Common myeloid progenitor, CD34-positive (primary cell): ENCODE measurements at places on chromosomes 2 and 18.
A peak's percentile ranks its signal among the peaks of the same experiment; 100 is the strongest.

- no peak for DNase-seq
These were observed 41.4 kb upstream of the GPR75 start for GRCh38 chr2:53901192-53901591.

- no peak for DNase-seq
These were observed 18.9 kb upstream of the DPP4 start for GRCh38 chr2:162092658-162093556.

GRCh38 chr18:79739440-79739778, 58.3 kb upstream of the KCNG2 start:
- no peak for DNase-seq

DNA sequence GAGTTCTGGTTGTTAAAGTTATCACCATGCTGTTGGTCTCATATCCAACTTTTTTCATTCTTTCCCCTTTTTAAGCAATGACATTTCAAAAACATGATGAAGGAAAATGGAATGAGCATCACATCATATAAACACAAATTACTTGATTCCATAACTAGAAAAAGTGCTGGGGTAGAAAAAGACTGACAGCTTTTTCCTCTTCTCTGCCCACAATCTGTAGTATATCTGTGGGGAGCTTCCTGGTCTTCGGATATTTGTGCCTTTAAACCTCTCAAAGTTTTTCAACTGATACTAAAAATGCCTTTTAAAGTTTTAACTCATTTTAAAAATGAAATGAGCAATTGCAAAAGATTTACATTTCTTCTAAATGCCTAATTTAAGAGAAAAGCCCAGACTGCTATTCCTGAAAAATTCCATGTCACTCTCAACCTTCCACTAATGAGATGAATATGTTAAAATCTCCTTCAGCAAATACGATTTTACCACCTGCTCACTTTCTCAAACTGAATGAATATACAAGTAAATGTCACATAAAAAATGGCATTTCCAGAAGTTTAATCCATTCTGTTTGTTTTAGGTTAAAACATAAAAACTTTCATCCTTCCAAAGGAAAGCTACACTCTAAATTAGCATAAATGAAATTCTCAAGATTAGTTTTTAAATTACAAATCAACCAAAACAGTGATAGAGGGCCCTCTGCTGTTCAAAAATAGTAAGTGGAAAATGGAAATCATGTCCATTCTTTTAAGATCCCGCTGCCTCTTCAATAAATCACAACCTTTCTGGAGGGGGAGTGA, 2.1 kb downstream of the DNAH7 start:
- peak; percentile 61 for DNase-seq

GRCh38 chr2:75447176-75447575, 113.6 kb downstream of the EVA1A start:
- DNase-seq: no peak

- DNase-seq: no peak
These were observed 157.4 kb downstream of the GLI2 start for GRCh38 chr2:120892967-120893667.

DNA sequence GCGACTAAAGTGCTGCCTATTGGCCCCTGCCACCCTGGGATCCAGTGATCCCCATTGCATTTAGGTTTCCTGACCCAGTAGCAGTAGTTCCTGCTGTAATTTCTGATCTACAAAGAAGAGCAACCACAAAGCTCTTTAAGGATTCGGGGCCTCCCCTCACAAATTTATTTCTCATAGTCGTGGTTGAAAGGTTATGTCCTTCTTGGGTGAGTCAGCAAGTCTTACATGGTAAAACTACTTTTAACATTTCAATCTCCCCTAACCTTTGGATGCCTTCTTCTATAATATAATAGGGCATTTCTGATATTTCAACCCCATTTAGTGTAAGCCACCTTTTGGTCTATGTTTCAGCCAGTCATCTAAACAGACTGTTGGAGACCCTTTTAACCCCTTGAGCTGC, 14.9 kb downstream of the PIKFYVE start:
- no peak for DNase-seq

- DNase-seq: peak; percentile 28
These were observed 5.2 kb downstream of the DYSF start for GRCh38 chr2:71458413-71459083.

DNA sequence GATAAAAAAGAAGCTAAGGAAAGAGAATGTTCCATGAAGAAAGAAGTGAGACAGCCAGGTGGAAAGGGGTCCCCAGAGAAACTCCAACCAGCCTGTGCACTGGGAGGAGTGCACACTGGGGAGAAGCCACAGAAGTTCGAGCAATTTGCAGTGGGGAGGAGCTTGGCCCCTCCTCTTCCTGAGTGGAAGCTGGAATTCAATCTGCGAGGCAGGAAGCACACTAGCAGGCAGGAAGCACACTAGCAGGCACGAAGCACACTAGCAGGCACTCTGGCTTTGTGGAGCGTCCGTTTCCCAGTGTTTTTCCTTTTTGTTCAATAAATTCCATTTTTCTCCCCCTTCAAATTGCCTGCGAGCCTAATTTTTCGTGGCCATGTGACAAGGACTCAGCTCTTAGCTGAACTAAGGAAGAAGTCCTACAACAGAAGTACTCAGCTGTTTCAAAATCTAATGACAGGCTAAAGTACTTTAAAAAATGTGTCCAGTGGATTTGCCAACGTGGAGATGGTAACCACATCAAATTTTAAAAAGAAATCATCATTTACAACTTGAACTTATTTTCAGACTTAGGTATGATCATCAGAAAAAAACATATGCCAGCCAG, 21.4 kb upstream of the SPIRE1 start:
- DNase-seq: peak; percentile 14

DNA sequence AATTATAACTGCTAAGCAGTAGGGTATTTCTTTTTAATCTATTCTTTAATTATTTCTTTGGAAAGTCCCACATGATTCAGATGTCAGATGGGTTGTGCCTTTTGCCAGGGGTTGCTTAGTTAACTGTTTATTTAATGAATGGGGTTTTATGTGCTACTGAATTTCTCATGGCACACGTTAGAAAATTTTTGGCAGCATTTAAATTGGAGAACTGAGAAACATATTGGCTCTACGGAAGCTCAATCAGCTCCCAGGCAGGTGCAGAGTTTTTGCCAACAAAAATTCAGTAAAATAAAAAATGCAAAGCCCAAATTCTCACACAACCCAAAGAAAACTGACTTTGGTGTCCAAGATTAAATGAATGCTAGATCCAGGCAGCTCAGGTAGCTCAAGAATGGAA, 467.2 kb downstream of the NRXN1 start:
- DNase-seq: no peak

DNA sequence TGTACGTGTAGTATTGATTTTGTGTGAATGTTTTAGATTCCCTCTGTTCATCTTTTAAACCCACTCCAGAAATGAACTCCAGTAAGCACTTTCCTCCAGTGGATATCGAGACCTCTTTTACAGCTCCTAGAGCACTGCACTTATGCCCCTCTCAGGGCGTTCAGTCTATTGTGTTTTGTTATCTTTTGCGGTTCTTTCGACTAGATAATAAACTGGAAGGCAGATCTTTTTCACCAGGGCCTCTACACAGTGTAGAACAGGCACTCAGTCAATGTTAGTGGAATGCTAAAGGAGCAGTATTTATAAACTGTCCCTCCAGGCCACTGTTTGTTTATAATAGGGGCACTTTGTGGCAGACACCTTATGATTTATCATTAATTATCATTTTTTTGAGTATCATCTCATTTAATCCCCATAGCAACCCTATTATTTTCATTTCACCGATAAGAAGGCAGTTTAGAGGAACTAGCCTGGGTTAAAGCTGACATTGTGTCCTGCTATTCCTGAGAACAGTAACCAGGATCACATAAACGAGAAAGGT, 742 bp upstream of the SOS1 start:
- no peak for DNase-seq

DNA sequence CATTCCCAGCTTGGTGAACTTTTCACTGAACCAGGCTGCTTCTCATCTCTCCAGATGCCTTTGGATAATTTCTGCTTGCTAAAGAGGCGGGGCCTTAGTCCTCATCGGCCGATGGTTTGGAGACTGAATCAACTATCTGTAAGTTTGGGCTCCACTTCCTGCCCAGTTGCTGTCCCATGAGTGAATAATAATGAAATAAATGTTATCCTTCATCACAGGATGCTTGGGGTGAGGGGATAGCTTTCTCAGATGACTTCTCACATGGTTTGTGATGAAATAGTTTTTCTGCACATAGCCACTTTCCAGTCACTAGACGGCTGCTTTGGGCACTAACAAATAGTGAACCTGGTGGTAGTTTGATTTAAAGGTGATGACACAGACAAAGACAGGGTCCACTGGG, 376.6 kb upstream of the TRIB2 start:
- no peak for DNase-seq
